ENCODE measurements at places on chromosomes 16 and 17. TPM values are rescaled to one million over a fixed set of nuclear protein-coding genes. Genes with fewer than 3 reads are reported as not detected.

DNA sequence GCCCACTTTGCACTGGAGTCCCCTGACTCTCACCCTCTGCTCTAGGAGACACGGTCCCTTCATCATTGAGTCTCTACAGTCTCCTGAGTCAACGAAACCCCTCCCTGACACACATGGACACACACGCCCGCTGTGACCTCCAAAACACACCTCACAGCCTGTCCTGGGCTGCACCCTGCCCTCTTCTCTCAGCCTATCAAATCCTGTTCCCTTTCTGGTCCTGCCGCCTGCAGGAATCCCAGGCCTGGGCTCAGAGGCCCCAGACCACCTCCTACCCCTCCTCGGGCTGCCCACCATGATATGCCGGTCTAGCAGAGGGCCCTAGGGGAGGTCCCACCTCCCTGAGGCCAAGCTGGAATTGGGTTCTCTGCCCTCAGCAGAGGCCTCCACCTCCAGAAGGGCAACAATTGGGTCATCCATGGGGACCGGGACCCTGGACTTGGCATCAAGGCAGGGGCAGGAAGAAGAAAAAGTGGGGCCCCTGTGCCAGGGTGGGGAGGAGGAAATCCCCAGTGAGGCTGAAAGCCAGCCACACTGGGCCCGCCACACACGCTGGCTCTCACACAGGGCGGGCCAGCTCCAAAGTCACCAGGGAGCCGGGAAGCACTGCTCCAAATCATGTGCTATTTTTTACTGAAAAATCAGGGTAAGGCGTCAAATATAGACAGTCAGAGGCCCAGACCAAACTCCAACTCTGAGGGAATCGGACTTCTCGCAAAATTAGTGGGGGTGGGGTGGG is 3.4 kb downstream of the PPP1R9B start:
- peak overlapping the region; percentile 88 for H3K27ac ChIP-seq
- peak overlapping the region; percentile 85 for H3K4me3 ChIP-seq
- no peaks in the 10 kb centered on the region for H3K27me3 ChIP-seq
- peaks cover 10% of the 10 kb centered on the region for H3K4me1 ChIP-seq
- DNase-seq: no peak

GRCh38 chr16:10743227-10743609 is 424 bp upstream of the NUBP1 start:
- peak overlapping the region; percentile 98 for H3K27ac ChIP-seq
- H3K36me3 ChIP-seq: no peaks in the 10 kb centered on the region
- H3K4me1 ChIP-seq: no peaks in the 10 kb centered on the region
- no peak for DNase-seq

- H3K4me3 ChIP-seq: no peak overlapping the region
- no peak overlapping the region for H3K27ac ChIP-seq
- H3K4me1 ChIP-seq: no peaks in the 10 kb centered on the region
- H3K27me3 ChIP-seq: no peaks in the 10 kb centered on the region
Measured at GRCh38 chr16:57600048-57600835, 28.2 kb upstream of the ADGRG1 start.

The COG7 gene
- total RNA-seq: 29.2 TPM

DNA sequence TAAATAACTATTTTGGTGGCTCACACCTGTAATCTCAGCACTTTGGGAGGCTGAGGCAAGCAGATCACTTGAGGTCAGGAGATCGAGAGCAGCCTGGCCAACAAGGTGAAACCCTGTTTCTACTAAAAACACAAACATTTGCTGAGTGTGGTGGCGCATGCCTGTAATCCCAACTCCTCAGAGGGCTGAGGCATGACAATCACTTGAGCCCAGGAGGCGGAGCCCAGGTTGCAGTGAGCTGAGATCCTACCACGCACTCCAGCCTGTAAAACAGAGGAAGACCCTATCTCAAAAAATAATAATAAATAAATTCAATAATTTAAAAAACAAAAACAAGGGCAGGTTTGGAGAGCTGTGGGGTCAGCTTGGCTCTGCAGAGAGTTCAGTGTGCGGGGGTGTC is 5.7 kb upstream of the SLC4A1 start:
- H3K36me3 ChIP-seq: no peaks in the 10 kb centered on the region
- H3K4me3 ChIP-seq: no peak overlapping the region

The GRIN2A gene
- 0.33 TPM for total RNA-seq

GRCh38 chr16:57643147-57643874 is 14.9 kb downstream of the ADGRG1 start:
- no peaks in the 10 kb centered on the region for H3K36me3 ChIP-seq
- no peak for DNase-seq
- peak overlapping the region; percentile 87 for H3K27ac ChIP-seq
- H3K4me3 ChIP-seq: no peak overlapping the region

- no peak overlapping the region for H3K4me3 ChIP-seq
- H3K27me3 ChIP-seq: no peaks in the 10 kb centered on the region
- no peaks in the 10 kb centered on the region for H3K4me1 ChIP-seq
- no peaks in the 10 kb centered on the region for H3K36me3 ChIP-seq
Measured at GRCh38 chr16:29307598-29308507, 98.7 kb downstream of the NPIPB11 start.

GRCh38 chr17:82823004-82823403 is 16.8 kb downstream of the ZNF750 start:
- H3K27ac ChIP-seq: no peak overlapping the region
- no peaks in the 10 kb centered on the region for H3K27me3 ChIP-seq
- H3K36me3 ChIP-seq: no peaks in the 10 kb centered on the region
- DNase-seq: no peak
- no peak overlapping the region for H3K4me3 ChIP-seq

Measured in breast epithelium (tissue), 4 donors.